ENCODE measurements at places on chromosomes 3 and 15.

GRCh38 chr3:186151077-186151971 is 42.4 kb upstream of the ETV5 start:
- no peak for DNase-seq

- no peak for DNase-seq
Observed at GRCh38 chr15:22839046-22839695, 705 bp downstream of the NIPA2 start.

DNA sequence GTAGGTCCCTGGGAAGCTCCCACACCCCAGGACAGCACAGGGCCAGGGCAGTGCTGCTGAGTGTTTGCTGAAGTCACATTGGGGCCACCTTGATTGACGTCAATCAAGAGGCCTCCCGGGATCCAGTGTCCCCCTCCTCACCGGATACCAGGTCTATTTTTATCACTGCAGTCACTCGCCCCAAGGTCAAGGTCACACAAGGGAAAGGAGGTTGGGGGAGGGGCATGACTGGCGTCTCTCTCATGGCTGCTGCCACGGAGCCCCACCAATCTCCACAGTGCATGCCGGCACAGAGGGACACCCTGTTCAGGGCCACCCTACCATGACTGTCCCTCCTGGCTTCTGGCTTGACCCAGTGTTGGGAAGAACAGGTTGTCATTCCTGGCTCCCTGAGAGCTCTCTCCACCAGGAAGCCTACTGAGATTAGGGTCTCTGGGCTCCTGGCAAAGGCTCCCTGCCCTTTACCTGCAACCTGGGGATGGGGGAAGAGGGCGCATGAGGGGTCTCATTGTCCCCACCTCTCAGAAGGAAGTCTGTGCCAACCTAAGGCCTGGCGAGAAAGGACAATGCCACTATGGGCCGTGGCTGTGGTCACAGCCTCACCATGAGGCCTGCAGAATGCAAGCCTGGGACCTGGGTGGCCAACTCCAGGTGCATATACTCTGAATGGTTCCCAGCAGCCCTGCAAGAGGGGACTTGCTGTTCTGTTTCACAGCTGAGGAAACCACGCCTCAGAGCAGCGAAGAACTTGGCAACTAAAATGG is 1.5 kb downstream of the MYL3 start:
- no peak for DNase-seq

- DNase-seq, result peak; percentile 52
Observed at GRCh38 chr3:187568171-187568570, 102.0 kb downstream of the SST start.

- no peak for DNase-seq
Observed at GRCh38 chr15:80579611-80580010, 115.5 kb upstream of the ABHD17C start.

- no peak for DNase-seq
Observed at GRCh38 chr3:132237652-132238032, 79.6 kb upstream of the ACP3 start.

GRCh38 chr3:50633230-50633790 is 16.4 kb downstream of the MAPKAPK3 start:
- DNase-seq, result no peak

DNA sequence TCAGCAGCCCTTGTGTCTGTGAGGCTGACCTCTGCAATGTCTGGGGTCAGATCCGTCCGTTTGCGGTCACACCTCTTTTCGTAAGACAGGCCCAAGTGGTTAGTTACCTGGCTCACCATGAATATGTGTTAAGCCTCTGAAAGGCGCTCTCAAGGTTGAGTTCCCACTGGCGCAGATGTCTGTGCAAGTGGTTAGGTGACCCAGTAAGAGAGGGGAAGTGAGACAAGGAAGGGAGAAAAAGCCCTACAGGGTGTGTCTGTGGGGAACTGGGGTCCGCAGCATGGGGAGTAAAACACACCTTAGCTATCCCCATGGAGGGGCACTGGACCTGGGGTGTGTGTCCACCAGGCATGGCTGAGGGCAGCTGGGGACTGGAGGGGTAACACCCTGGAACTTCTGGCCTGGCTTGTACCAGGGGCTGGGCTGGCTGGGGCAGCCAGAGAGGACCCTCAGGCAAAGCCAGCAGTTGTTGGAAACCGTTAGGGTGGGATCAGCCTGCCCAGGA is 391.6 kb upstream of the PROK2 start:
- no peak for DNase-seq

GRCh38 chr3:144548346-144548745 is 576.7 kb downstream of the DIPK2A start:
- no peak for DNase-seq

DNA sequence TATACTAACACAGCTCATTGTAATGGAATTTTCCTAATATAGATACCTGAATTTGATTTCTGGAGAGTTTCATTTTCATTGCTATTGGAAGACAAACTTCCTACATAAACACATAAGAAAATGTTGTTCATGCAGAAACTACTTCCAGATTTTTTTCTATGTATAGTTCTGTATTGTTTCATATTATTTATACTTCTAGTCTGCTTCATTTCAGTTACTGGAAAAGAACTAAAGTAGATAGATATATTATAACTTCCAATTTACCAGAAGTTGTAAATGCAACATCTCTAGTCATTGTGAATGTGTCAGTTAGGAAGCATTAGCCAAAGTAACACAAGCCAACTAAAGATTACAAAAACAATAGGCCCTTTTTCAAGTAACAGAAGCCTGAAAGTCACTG is 147.3 kb upstream of the ZNF385D start:
- no peak for DNase-seq

GRCh38 chr15:41416742-41417417 is at the start of gene RTF1:
Gene RTF1, plus strand, starts transcription at chr15:41417095. Its CDS starts 21 bp downstream, at chr15:41417116.
- peak; percentile 76 for DNase-seq

GRCh38 chr15:83248151-83249029 is 36.1 kb downstream of the BNC1 start:
- peak; percentile 63 for DNase-seq

GRCh38 chr15:26376243-26376642 is 396.6 kb downstream of the GABRB3 start:
- DNase-seq, result no peak

DNA sequence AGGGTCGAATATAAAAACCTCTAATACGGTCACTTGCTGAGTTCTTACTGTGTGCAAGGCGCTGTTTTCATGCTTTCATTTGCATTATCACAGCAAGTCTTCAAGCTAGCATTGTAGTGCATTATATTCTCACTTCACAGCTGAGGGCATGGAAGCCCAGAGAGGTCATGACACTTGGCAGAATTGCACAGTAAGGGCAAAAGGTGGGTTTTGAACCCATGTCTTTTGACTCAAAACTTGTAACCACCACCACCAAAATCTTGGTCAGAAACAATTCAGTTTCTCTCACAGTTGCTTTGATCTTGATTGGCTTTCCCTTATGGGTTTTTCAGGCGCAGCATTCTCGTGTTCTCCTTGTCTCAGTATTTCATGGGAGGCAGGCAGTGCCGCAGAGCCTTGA is 371.1 kb downstream of the PTPRG start:
- DNase-seq, result no peak

- DNase-seq, result no peak
Observed at GRCh38 chr15:73337187-73337586, 31.6 kb downstream of the HCN4 start.

GRCh38 chr15:68808091-68808490 is 12.6 kb downstream of the ANP32A start:
- DNase-seq, result no peak

DNA sequence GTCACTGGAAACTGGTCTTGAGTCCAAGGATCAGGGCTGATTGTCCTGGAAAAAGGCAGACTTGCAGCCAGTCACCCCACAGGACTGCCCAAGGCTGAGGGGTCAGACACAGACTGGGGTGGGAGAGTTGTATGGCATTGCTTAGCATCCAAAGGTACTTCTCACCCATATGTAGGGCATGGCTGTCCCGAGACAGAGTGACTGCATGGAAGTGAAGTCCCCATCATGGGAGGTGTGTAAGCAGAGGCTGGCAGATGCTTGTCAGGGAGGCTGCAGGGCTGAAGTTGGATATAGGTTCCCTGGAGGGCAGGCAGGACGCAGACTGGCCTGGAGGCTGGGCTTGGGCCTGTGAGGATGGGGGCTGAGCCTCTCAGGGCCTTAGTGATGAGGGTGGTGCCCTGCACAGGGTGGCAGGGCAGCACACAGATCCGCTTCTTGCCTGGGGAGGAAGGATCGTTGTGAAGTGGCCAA is 31.1 kb downstream of the PSTPIP1 start:
- no peak for DNase-seq

GRCh38 chr3:138066383-138066782 is 49.0 kb downstream of the DZIP1L start:
- DNase-seq, result no peak

- peak; percentile 56 for DNase-seq
Observed at GRCh38 chr15:92869263-92869940, 30.7 kb upstream of the CHD2 start.

- DNase-seq, result no peak
Observed at GRCh38 chr3:147222291-147222690, 184.1 kb downstream of the ZIC4 start.

DNA sequence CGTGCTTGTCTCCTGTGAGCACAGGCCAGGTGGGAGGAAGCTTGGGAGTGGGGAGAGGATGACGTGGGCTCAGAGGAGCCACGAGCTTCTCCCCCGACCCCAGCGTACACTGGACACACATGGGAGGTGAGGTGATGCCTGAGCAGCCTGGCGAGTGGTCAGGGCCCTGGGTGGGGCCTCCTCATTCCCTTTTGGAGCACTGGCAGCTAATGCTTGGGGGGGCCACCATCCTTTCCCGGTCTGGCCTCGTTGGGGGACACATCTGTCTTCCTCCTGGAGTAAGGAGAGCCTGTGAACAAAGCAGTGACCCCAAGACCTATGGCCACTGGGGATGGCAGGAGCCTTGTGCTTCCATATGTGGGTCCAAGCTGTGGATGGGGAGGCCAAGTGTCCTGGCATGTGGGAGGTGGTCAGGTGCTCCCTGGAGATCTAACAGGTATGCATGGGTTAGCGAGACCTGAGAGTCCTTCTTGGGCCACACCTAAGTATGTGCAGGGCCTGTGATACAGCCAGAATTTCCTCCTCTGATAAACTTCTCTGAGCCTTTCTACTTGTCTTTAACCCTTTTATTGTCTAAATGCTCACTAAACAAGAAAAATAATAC is 9.5 kb downstream of the KLF13 start:
- no peak for DNase-seq

DNA sequence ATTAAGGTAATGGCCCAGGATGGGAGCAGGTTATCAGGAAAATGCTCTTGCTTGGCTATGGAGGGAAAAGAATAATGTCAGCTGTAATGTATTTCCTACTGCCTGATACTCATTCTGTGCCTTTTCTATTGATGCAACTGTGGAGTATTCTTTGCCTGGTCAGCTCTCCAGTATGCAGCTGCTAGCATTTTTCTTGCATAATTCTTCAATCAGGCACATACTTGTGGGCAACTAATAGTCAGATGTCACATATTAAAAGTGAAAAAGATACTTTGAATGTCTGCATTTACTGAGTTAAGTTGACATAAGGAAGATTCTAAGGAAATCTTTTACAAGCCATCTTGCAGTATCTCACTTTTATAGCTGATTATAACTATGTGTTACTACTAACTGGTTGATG is 29.5 kb downstream of the CD80 start:
- DNase-seq, result peak; percentile 65

GRCh38 chr15:25092661-25093060 is 137.9 kb downstream of the SNRPN start:
- no peak for DNase-seq

DNA sequence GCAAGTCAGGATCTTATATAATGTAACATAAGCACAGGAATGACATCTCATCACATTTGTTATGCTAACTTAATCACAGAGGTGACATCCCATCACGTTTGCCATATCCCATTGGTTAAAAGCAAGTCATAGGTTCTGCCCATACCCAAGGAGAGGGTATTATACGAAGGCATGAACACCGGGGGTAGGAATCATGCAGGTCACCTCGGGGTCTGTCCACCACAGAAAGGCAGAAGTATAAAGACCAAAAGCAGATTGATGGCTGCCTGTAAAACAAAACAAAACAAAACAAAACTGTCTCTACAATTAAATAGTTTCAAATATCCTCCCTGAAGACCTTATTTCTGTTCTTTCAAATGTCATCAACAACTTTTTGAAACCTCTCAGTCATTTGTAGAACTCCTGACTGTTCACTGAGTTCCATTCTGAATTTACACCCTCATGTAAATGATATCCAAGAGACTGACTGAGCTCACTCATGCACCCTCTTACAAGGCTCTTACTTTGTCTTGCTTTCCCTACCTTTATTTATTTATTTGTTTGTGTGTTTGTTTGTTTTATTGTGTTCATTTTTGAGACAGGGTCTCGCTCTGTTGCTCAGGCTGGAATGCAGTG is 22.7 kb upstream of the ZNF639 start:
- DNase-seq, result no peak

DNA sequence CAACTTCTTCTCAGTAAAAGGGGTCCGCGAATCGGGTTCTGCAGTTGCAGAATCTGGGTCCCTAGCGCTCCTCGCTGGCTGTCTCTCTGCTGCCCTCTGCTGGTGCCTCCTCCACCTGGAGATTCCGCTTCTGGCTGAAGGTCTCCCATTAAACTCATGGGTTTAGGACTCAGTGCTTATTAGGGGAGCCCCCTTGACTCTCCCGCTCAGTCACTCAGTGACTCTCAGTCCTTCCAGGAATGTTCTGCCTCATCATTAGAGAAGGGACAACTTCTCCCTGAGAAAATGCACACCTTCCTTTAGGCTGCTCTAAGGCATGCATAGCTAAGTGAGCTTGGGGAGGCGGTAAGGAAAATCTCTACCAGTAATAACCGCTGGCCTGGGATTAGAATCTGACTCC is 7.1 kb downstream of the CPN2 start:
- DNase-seq, result peak; percentile 55

- DNase-seq, result no peak
Observed at GRCh38 chr3:58529516-58530353, 7.3 kb downstream of the ACOX2 start.

DNA sequence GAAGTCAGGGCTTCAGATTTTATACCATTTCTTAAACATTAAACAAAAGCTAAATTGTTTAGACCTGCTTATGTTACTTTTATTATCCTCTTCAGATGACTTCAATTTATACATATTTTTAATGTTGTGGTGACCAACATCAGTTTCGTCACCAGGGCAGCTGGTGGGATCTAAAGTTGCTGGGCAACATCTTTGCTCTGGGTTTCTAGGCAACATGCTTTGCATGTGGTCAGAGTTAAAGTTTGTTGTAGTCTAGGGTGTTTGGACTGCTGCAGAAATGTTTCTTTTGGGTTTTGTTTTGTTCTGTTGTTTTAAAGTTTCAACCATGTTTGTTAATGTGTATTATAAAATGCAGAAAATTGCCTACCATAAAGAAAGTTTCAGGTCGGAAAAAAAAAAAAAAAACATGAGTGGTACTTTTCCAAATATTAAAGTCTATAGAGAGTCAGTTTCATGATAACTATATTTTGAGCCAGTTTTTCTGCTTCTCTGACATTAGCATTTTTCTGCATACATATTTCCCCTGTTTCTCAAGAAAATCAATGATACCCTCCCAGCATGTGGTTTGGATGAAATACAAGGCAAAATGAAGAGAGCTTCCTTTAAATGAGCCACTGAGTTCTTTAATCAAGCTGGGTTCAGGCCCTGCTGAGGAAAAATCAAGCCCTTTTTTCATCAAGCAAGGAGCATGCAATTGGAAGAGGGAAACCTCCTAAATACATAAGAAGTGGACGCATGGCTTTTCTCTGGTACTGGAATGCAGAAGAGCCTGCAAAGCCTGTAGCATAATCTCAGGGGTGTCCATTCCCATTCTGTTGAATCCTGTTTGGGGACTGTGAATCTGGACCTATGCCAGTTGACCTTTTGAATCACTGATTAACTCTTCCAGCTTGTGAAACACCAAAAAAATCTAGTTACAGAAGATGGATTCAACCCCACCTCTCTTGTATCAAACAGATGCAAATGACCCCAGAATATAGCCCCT is 35.0 kb upstream of the VGLL3 start:
- no peak for DNase-seq

GRCh38 chr3:131535596-131535995 is 32.8 kb upstream of the MRPL3 start:
- peak; percentile 85 for DNase-seq

Data from HFFc6 (cell line).